ENCODE measurements at places on chromosomes 2 and 18. TPM values are rescaled to one million over a fixed set of nuclear protein-coding genes. Genes with fewer than 3 reads are reported as not detected.

- no peak overlapping the region for H3K27ac ChIP-seq
- H3K27me3 ChIP-seq = no peaks in the 10 kb centered on the region
- peaks cover 35% of the 10 kb centered on the region for H3K4me1 ChIP-seq
- DNase-seq = no peak
- H3K4me3 ChIP-seq = no peak overlapping the region
Observed at GRCh38 chr2:219124381-219125110, 36.1 kb downstream of the NHEJ1 start.

The INHBB gene
- 12.3 TPM for total RNA-seq

The STON1 gene
- total RNA-seq = 35.2 TPM

GRCh38 chr2:150646746-150647145 lies 159.3 kb upstream of the RND3 start:
- H3K27me3 ChIP-seq = no peaks in the 10 kb centered on the region
- no peak overlapping the region for H3K27ac ChIP-seq
- no peak for DNase-seq
- no peak overlapping the region for H3K4me3 ChIP-seq
- no peaks in the 10 kb centered on the region for H3K4me1 ChIP-seq

The MOCOS gene
- 5.0 TPM for total RNA-seq

GRCh38 chr2:132419235-132419634 lies 2.6 kb downstream of the GPR39 start:
- no peak overlapping the region for H3K27ac ChIP-seq
- H3K27me3 ChIP-seq = no peaks in the 10 kb centered on the region
- no peaks in the 10 kb centered on the region for H3K36me3 ChIP-seq
- no peak for DNase-seq

DNA sequence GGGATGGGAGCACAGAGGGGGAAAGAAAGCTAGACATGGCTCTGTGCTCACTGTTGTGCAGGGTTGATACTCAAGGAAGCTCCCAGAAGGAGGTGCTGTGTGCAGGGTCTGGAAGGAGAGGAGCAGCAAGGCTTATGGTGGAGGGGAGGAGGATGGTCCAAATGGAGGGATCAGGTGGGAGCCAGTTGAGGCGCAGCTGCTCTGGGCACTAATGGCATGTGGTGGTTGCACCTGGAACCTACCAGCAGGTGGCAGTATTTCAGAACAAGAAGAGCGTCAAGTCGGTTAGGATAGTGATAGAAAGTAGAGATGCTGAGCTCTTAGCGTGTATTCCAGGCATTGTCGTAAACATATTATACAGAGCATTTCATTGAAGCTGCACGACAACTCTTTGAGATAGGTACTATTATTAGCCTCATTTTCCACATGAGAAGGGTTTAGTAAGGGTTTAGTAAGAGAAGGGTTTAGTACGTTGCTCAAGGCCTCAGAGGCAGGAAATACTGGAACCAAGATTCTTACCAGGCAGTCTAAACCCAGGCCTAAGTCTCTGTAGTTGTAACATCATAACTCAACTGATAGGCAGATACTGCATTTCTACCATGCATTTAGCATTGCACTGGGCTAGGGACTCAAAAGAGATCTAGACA lies 223.7 kb downstream of the CYP26B1 start:
- no peaks in the 10 kb centered on the region for H3K4me1 ChIP-seq
- H3K27ac ChIP-seq = no peak overlapping the region
- H3K36me3 ChIP-seq = no peaks in the 10 kb centered on the region
- no peaks in the 10 kb centered on the region for H3K27me3 ChIP-seq
- no peak overlapping the region for H3K4me3 ChIP-seq

The C2orf72 gene
- total RNA-seq = 1.5 TPM

DNA sequence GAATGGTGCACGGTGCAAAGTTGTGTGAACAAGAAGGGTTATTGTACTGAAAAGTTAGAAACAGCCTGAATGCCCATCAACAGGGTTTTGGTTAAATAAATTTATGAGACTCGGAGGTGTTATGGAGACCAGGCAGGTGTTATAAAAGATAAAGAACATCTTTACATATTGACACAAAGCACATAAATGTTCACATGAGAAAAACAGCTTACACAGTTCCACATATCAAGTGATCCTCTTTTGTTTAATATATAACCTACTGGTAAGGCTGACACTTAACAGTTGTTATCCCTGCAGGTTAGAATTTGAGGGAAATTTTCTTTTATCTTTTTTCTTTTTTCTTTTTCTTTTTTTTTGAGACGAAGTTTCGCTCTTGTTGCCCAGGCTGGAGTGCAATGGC lies 20.0 kb upstream of the ARPC2 start:
- no peaks in the 10 kb centered on the region for H3K4me1 ChIP-seq
- no peak overlapping the region for H3K27ac ChIP-seq
- no peaks in the 10 kb centered on the region for H3K36me3 ChIP-seq

DNA sequence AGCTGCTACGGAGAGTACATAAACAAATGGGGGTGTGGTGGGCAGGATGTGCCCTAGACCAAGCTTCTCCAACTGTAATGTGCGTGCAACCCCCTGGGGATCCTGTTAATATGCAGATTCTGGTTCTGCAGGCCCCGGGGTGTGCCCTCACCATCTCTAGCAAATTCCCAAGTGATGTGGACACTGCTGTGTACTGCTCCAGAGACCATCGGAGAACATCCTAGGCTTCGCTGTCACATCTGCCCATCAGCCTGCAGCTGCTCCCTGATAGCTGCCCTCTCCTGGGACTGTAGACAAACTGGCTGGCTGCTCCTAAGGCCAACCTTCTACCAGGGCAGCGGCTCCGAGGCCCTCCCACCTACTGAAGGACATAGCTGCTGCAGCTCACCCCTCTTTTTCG lies 3.2 kb downstream of the HS1BP3 start:
- peaks cover 27% of the 10 kb centered on the region for H3K36me3 ChIP-seq
- no peak overlapping the region for H3K27ac ChIP-seq
- H3K27me3 ChIP-seq = no peaks in the 10 kb centered on the region

GRCh38 chr18:23238651-23239349 lies 103.5 kb downstream of the CABLES1 start:
- no peaks in the 10 kb centered on the region for H3K27me3 ChIP-seq
- H3K4me3 ChIP-seq = no peak overlapping the region
- no peak for DNase-seq
- H3K36me3 ChIP-seq = peaks cover 10% of the 10 kb centered on the region

DNA sequence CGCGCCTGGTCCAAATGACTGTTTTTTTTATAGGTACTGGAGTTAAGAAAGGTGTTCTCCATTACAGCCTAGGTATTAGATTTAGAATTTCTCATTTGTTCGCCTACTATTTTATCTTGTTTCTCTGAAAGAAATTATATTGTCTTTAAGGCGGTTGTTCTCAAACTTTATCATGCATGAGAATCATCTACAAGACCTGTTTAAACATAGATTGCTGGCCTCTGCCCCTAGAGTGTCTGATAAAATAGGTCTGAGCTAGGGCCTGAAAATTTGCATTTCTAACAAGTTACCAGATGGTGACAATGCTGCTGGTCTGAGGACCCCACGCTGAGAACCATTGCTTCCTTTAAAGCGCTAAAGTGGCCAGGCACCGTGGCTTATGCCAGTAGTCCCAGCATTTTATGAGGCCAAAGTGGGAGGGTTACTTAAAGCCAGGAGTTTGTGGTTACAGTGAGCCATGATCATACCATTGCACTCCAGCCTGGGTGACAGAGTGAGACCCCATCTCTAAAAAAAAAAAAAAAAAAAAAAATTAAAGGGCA lies 34.0 kb upstream of the RNF138 start:
- H3K27me3 ChIP-seq = no peaks in the 10 kb centered on the region
- no peak overlapping the region for H3K4me3 ChIP-seq
- H3K4me1 ChIP-seq = no peaks in the 10 kb centered on the region
- no peak overlapping the region for H3K27ac ChIP-seq
- no peaks in the 10 kb centered on the region for H3K36me3 ChIP-seq
- no peak for DNase-seq

DNA sequence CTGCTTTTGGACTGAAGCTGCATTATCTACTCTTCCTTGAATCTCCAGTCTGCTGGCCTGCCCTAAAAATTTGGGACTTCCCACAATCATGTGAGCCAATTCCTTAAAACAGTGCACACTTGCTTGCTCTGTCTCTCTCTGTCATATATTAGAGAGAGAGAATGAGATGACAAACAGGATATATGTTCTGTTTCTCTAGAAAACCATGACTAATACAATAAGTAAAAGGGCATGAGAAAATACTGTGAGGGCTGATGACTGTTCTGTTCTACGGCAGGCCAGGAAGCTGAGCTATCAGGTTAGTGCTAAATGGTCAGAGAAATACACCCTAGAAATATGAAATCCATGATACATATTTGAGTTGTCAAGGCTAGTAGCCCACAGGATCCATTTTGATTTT lies 1896.8 kb upstream of the CELF4 start:
- DNase-seq = no peak
- H3K36me3 ChIP-seq = no peaks in the 10 kb centered on the region
- no peaks in the 10 kb centered on the region for H3K4me1 ChIP-seq
- H3K27me3 ChIP-seq = no peaks in the 10 kb centered on the region
- no peak overlapping the region for H3K4me3 ChIP-seq

GRCh38 chr2:186532891-186533290 lies 46.8 kb downstream of the ZC3H15 start:
- no peak for DNase-seq
- H3K4me1 ChIP-seq = no peaks in the 10 kb centered on the region
- no peaks in the 10 kb centered on the region for H3K27me3 ChIP-seq
- no peak overlapping the region for H3K4me3 ChIP-seq
- no peak overlapping the region for H3K27ac ChIP-seq
- no peaks in the 10 kb centered on the region for H3K36me3 ChIP-seq

- H3K27me3 ChIP-seq = no peaks in the 10 kb centered on the region
- no peaks in the 10 kb centered on the region for H3K4me1 ChIP-seq
- no peak overlapping the region for H3K27ac ChIP-seq
- no peaks in the 10 kb centered on the region for H3K36me3 ChIP-seq
- no peak overlapping the region for H3K4me3 ChIP-seq
- DNase-seq = no peak
Observed at GRCh38 chr2:77487074-77487803, 34.9 kb downstream of the LRRTM4 start.

The AFF3 gene
- total RNA-seq = 44.6 TPM

- no peaks in the 10 kb centered on the region for H3K4me1 ChIP-seq
- DNase-seq = no peak
Observed at GRCh38 chr18:35693829-35694228, 112.3 kb downstream of the GALNT1 start.

DNA sequence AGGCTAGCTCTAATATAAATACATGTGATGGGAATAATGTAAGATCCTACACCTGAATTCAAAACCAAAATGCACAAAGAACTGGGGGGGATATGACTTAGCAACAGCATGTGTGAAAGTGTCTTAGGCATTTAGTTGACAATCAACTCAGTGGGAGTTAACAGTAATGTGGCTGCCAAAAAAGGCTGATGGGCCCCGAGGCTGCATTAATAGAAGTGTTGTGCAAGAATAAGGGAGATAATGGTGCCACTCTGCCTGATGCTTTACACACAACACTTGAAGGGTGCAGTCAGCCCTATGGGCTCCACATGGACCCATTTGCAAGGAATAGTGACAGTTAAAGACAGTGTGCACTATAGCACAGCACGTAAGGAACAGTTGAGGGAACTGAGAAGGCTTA lies 649.4 kb upstream of the ZEB2 start:
- no peaks in the 10 kb centered on the region for H3K36me3 ChIP-seq
- H3K27me3 ChIP-seq = no peaks in the 10 kb centered on the region
- no peak overlapping the region for H3K27ac ChIP-seq

The RAMP1 gene
- total RNA-seq = 11.1 TPM
